ENCODE measurements at places on chromosomes 6 and 20. TPM values are rescaled to one million over a fixed set of nuclear protein-coding genes. Genes with fewer than 3 reads are reported as not detected.

GRCh38 chr6:7148100-7148822 is 40.5 kb downstream of the RREB1 start:
- no peak for DNase-seq

- DNase-seq = no peak
Measured at GRCh38 chr6:149125309-149125708, 192.2 kb upstream of the TAB2 start.

The ZNF217 gene
- 34.2 TPM for polyA plus RNA-seq

DNA sequence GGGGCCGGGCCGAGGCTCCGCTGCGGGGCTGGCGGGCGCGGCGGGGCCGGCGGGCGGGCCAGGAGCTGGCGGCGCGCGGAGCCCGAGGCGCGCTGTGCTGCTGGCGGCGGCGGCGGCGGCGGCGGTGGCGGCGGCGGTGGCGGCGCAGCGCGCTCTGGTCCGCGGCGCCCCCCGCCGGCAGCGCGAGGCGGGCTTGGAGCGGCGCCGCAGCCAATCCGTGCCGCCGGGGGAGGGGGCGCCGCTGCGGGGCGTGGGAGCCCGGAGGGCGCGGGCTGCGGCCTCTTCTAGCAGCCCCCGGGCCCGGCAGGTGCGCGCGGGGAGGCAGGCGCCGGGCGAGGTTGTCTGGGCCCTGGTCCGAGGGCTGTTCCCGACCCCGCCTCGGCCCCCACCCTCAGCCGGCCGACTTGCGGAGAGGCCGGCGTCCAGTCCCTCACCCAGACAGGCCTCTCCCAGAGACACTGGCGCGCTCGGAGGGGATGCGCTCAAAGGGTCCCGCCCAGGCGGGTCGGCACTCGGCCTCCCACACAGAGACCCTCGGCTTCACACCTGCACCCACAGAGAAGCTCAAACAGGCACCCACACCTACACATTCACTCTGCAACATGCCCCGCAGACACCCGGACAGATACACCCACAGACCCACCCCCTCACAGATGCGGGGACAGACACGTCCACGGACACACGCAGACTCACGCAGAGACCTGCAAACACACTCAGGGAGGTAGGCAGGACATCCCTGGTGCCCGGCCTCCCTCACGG is at the start of gene RIMS4:
Gene RIMS4 (minus strand): TSS at position 156 of the 759 bp plus-strand sequence. CDS start 275 bp downstream, outside the sequence.
- no peak for DNase-seq

GRCh38 chr6:124963416-124963785 is 1.2 kb downstream of the RNF217 start:
- DNase-seq = no peak

GRCh38 chr6:9499709-9500108 is 915.2 kb downstream of the TFAP2A start:
- DNase-seq = no peak

- no peak for DNase-seq
Measured at GRCh38 chr6:49634836-49635218, 1.8 kb downstream of the RHAG start.

DNA sequence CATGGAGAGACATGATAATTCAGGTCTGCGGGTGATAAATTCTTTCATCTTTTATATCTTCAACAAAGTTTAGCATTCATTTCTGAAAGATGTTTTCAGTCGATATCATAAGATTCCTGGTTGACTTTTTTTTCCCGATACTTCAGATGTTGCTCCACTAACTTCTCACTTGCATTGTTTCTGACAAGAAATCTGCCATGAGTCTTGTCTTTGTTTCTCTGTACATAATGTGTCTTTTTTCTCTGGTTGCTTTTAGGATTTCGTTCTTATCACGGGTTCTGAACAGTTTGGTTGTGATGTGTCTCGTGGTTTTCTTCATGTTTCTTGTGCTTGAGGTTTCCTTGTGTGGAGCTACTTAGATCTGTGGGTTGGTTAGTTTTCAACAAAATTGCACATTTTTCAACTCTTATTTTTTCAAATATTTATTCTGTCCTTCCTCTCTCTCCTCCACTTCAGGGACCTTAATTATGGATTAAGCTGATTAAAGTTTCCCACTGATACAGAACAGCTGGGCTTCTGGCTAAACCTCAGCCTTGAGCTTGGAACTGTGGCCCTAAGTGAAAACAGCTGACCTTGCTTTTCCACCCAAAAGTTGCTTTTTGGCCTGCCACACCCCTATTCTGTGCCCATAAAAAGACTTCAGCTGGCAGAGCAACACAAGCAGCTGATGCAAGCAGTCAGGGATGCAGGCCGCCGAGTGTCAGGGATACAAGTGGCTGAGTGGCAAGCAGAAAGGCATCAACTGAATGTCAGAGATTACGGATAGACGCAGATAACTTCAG is 97.9 kb upstream of the SNX9 start:
- no peak for DNase-seq

The OARD1 gene
- polyA plus RNA-seq = 41.2 TPM

The TNFRSF6B gene
- not detected for polyA plus RNA-seq

The FAM217B gene
- polyA plus RNA-seq = 24.2 TPM

DNA sequence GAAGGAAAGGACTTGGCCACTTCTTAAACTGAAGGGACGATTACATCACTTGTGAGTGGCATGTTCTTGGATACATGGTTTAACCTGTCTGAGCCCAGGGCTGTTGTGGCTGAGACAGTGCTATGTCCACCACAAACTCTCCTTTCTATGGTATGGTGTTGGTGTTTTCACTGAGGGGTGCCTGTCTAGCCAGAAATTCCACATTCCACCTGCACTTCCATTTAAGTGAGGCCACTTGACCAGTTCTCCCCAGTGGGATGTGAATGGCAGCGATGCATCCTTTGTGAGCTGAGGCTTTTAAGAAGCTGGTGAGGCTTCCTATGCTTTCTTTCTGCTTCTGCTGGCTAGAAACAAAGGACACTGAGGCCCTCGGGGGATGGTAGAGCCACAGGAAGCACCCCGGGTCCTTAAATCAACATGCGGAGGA is 151.4 kb upstream of the CHD6 start:
- DNase-seq = no peak

The NHSL1 gene
- polyA plus RNA-seq = not detected

The FAM217A gene
- not detected for polyA plus RNA-seq

The FAM162B gene
- polyA plus RNA-seq = not detected

- no peak for DNase-seq
Measured at GRCh38 chr20:19851861-19852260, 93.8 kb downstream of the RIN2 start.

The HIVEP1 gene
- 6.5 TPM for polyA plus RNA-seq

DNA sequence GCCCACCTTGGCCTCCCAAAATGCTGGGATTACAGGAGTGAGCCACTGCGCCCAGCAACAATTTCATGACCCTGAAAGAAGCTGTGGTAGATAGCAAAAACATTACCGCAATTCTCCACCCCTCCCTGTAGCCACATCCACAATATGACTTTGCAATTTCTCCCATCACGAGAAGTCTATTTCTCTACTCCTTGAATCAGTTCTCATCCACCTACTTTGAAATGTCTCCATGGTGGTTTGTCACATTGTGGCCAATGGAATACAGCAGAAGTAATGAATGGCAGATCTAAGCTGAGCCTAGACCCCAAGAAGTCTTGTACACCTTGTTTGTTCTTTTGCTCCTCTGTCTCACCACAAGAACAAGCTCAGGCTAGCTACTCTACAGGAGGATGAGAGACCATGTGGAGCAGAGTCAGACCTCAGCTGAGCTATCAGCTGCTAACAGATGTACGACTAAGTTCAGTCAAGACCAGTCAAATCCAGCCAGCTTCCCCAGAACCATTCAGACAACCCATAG is 6.3 kb downstream of the OXT start:
- DNase-seq = no peak

The FYN gene
- 159 TPM for polyA plus RNA-seq

- DNase-seq = no peak
Measured at GRCh38 chr6:134689177-134689576, 260.7 kb downstream of the ALDH8A1 start.

DNA sequence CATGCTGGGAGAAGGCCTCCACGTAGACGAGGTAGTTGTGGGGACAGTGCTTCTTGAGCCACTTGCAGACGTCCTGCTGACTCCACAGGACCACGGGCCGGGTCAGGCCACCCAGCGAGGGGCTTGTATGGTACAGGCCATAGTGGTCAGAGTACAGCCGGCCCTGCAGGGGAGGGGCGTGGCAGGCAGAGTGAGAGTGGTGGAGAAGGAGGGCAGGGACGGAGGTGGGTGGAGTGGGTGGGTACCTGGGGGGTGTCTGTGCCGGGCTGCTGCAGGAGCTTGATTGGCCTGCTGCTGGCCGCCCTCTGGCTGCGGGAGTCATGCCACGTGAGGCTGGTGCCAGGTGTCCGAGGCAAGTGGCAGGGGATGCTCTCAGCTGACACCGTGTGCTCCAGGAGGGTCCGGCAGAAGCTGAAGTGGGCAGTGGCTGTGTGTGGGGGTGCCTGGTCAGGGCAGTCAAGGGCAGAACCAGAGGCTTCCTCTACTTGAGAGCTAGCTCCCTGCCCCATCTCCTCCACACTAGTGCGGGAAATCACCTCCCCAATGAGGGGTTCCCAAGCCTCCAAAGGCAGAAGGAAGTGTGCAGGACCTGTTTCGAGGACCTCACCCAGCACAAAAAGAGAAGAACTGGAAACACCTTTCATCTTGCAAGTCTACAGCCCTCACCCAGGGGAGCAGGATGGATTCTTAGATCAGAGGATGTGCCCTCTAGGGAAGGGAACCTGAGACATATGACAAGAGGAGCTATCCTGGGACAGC is 2.3 kb downstream of the SAMD10 start:
- DNase-seq = no peak

GRCh38 chr6:136076496-136076895 is 173.6 kb downstream of the MTFR2 start:
- DNase-seq = no peak

GRCh38 chr6:34901930-34902329 is 12.9 kb downstream of the ANKS1A start:
- no peak for DNase-seq

DNA sequence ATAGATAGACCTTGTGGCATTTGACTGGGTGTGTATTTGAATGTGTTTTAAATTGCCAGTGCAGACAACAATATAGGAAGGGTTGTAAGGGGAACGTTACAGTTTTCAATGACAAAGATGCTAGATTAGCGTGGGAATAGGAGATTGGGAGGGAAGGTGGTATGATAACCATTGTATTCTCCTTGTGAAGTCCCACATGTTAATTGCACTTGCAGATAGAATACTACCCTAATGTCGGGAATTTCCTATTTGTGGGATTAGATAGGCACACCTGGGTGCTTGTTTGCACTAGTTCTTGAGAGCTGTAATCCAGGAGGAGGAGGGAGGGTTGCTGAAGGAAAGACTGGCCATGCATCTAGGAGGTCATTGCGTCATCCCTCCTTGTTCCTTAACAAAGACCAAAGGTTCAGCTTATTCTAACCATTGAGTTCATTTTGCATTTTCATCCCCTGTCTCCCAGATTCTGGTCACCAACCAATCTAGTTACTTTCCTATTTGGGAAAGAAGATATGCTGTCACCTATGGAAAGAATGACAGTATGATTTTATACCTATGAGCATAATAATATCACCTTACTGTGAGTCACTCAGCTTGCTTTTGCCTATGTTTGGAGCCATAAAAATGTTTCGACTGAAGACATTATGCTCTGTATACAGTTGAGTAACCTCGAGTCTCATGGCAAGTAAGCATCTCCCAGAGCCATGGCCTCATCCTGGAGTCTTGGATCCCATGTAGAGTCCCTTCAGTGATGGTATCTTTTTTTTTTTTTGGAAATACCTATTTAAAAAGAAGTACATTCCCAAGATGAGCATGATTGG is 201.5 kb downstream of the DTNBP1 start:
- no peak for DNase-seq

- DNase-seq = no peak
Measured at GRCh38 chr6:90458353-90459224, 128.3 kb downstream of the MAP3K7 start.

- DNase-seq = no peak
Measured at GRCh38 chr6:106528521-106528920, 100.8 kb downstream of the RTN4IP1 start.

GRCh38 chr6:20706238-20706938 is 172.1 kb downstream of the CDKAL1 start:
- no peak for DNase-seq

- DNase-seq = no peak
Measured at GRCh38 chr6:389622-390021, 1.9 kb upstream of the IRF4 start.

The HLA-DOA gene
- 61.0 TPM for polyA plus RNA-seq

DNA sequence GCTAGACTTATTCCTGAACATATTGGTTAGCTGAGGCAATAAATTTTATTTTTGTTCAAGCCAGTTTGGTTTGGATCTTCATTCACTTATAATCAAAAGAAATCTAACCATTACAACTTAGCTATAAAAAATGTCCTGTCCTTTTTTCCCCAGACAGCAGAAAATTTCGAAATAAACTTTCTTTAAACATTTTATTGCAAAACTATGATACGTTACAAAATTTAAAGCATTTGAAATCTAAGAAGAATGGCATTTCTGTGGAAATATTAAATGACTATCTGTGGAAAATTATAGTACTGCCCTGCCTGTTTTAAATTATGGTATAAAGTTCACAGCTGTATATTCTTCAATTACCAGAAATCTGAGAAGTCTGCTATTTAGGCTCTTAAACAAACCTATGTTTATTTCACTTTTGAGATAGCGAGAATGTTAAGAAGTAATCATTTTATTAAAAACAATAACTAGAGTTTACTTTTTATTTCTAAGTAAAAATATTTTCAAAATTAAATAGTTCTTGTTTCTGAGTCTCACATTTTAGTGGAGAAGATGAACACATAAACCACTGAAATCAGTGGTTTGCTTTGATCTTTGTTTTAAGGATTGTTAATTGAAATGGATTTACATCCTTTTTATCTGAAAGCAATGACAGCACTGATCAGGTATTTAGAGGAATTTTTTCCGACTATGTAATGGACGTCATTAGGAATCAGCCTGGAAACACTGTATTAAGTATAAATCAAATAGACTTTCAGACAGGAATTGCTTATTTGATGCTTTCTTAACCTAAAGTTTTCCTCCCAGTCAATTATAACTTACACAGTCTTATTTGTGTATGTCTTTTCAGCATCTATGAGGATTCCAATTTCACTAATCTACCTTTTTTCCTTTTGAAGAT is 553.7 kb downstream of the COL12A1 start:
- DNase-seq = no peak
